ENCODE measurements at places on chromosomes 6 and 20.

GRCh38 chr20:19909725-19910124 is 107.4 kb upstream of the NAA20 start:
- no peak for DNase-seq

GRCh38 chr6:145502416-145502815 is 232.9 kb downstream of the EPM2A start:
- no peak for DNase-seq

- DNase-seq = no peak
Measured at GRCh38 chr6:41463062-41463930, 82.9 kb upstream of the FOXP4 start.

- DNase-seq = no peak
Measured at GRCh38 chr6:17178754-17179529, 77.1 kb downstream of the STMND1 start.

All from NCI-H1048 (cell line).